ENCODE measurements at places on chromosomes 13 and 19. TPM values are rescaled to one million over a fixed set of nuclear protein-coding genes. Genes with fewer than 3 reads are reported as not detected.

DNA sequence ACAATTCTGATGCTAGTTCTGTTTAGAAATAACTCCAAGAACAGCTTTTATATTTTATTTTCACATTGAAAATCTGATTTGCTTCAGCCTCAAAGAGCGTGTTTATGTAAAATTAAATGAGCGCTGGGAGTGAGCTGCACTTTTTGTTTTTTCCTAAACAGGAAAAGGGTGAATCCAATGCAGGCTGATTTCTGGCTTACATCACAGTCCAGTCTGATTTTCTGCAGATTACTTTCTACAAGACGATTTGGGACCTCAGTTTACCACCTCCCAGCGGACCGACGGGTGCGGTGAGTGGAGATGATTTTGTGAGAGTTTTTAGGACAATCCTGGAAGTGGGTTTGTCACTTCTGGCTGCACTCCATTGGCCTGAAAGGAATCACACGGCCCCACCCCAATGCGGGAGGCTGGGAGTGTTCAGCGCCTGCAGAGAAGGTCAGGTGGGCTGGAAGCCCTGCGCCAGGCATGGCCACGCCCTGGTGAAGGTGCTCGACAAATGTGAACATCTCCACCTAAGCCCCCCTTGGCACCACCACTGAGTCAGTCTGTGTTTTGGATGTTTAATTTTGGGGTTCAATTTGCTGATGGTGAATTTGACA, 90.1 kb downstream of the ANKRD10 start:
- no peak for DNase-seq

GRCh38 chr19:35805526-35806102, 7.0 kb downstream of the PRODH2 start:
- DNase-seq, result no peak

- DNase-seq, result no peak
Measured at GRCh38 chr19:35024095-35024494, 6.2 kb upstream of the SCN1B start.

- DNase-seq, result no peak
Measured at GRCh38 chr13:26965952-26966700, 205.5 kb downstream of the USP12 start.

GRCh38 chr19:39845172-39845571, 1.0 kb downstream of the FBL start:
- no peak for DNase-seq

DNA sequence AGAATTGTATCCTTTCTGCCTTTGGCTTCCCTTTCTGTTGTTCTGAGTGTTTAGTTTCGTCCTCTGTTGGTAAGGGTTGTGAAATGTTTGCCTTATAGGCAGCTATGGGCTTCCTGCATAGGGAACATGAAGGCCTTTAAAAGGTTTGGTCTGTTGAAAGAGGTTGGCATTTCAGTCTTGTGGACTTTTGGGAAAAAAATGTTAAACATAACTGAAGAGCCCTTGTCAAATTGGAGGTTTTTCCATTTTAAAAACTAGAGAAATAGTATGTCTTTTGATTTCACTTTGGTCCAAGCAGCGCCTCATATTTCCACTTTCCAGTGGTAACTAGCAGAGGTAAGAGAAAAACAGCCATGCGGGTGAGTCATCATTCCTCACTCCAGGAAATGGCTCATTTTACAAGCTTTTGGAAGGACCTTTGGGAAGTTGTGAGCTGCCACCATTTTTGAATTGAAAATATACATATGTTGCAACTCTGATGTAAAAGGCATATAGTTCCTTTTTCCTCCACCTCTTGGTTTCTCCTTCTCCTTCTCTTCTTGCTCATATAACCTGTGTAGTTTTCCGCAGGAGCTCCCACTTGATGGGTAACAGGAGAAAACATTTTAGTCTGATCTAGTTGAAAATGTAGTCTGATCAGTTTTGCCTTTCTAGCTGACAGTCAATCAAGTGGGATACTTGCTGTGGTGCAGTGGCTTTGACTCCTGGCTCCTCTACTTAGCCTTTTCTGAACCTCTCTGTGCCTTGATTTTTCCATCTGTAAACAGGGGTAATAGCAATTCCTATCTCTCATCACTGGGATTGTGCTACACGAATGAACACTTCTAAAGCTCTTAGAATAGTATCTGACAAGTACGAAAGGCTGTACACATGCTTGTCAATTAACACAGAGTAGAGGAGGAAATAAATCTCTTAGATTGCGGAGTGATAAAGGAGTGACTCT, 23.0 kb downstream of the GPC6 start:
- DNase-seq, result no peak

LILRA2 gene
- total RNA-seq, result 0.99 TPM

WDR88 gene
- total RNA-seq, result 0.22 TPM

Measured in spinal cord (tissue), 10 donors.